ENCODE measurements at places on chromosomes 2 and 18.

DNA sequence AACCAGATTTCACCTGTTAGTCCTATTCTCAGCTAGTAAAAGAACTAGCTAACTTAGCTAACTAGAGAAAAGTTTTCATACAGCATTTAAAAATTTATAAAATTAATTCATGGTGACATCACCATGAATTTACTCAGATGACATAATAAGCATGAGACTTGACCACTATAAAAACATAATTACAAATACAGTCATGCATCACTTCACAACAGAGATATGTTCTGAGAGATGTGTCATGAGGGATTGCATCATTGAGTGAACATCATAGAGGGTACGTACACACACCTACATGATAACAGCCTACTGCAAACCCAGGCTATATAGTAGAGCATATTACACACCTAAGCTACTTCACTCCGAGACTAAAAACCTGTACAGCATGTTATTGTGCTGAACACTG lies 481.3 kb upstream of the CHAC2 start:
- DNase-seq, result no peak

DNA sequence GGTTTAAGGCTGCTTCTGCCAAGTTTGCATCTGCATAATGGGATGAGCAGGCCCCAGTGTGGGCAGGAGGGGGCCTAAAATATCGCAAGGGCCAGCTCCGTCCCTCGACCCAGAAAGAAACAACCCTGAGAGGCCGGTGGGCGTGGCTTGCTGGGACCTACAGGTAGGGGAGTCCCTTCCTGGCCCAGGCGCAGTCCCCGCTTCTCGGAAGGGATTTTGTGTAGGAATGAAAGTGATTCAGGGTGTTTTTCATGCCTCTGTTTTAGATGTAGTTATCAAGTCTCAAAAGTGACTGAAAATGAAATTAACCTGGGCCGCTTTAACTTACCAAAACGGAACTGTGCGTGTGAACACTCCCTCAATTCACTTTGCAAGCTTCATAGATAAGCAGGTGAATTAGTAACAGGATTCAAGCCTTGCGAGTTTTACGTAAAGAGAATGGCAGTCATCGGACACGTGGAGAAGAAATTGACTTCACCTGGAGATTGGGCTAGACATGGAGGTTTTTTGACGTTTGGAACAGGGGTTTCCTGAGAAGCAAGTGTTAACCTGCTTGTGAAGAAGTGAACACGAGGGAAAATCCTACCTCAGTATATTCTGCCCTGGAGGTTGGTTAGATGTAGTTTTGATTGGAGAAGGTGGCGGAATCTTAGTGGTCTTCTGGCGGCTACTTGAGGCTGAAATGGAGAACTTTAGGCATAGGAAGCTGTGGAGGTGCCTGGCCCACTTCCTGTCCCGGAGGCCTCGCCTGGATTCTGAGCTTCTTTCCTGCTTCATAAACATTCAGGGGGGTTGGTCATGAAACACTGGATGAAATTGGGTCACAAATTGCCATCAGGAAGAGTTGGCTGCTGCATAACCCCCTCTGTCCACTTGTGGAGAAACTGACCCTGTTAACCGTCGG lies 1.7 kb downstream of the NCK2 start:
- DNase-seq, result peak; percentile 91

DNA sequence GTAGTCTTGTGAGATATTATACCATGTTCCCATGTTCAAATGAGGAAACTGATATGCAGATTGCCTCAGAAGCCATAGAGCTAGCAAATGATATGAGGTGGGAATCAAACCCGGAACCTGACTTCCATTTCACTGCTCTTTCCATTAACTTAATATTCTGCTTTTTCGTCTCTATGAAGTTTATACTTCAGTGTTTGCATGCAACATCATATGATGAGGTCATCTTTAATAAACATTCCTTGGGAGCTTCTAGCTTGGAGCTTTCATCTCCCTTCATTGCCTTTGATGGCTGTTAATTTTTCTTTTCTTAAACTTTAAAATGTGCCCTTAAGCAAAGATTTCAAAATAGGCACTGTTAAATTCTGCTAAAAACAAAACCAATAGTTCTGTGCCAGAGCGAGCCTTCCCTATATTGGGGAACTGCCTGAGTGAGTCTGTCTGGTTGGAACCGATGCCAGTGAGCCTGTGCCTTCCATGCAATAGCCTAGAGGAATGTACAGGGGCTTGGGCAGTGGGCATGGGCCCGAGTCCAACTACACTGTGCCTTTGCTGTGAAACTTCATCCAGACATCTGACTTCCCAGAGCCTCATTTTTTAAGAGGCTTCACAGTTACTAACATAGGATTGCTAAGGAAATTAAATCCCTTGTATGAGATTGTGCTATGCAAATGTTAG lies 91.1 kb upstream of the TMEM200C start:
- no peak for DNase-seq

DNA sequence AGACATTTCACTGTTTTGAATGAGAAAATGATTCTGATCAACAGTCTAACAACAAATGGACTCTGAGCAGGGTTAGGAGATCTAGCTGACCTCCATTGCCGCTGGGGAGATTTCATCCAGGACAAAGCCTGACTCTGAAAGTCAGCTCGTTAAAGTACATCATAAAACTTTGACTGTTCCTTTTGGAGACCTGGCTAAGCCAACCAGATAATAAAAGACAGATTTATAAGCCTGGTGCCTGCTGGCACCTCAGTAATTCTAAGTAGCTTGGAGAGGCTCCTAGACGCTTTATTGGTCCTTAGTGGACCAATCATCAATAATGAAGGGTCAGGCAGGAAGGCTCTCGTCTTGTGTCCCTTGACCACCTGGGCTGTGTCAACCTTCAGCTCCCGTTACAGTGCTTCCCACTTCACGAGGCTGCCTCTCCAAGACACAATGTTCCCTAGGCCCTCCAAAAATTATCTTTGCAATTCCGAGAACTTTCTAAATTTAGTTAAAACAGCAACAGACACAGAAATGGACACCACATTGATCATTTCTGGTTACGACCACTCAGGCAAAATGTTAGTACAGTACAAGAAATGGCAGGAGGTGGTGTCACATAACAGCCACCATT lies 47.9 kb upstream of the PMAIP1 start:
- no peak for DNase-seq
